Tibial nerve (tissue), 4 donors: ENCODE measurements at places on chromosomes 5 and 9. TPM values are rescaled to one million over a fixed set of nuclear protein-coding genes. Genes with fewer than 3 reads are reported as not detected.

NUTM2F gene
- total RNA-seq = not detected

SLC6A18 gene
- not detected for total RNA-seq

COL27A1 gene
- total RNA-seq = 55.8 TPM

THBS4 gene
- total RNA-seq = 376 TPM

ARHGEF37 gene
- 53.0 TPM for total RNA-seq

ENHO gene
- 18.6 TPM for total RNA-seq

GAS1 gene
- 39.9 TPM for total RNA-seq

GRXCR2 gene
- not detected for total RNA-seq

MEF2C gene
- 16.5 TPM for total RNA-seq

IFNA21 gene
- total RNA-seq = not detected

BTNL8 gene
- total RNA-seq = not detected

MARCOL gene
- total RNA-seq = not detected

ZNF462 gene
- 26.2 TPM for total RNA-seq

CAVIN4 gene
- not detected for total RNA-seq

DRD1 gene
- 0.21 TPM for total RNA-seq

SMIM23 gene
- total RNA-seq = not detected

CTNNAL1 gene
- 144 TPM for total RNA-seq

SPINK6 gene
- total RNA-seq = not detected

S100Z gene
- not detected for total RNA-seq

CRAT gene
- 49.4 TPM for total RNA-seq
